ENCODE measurements at places on chromosomes 2 and 18.

- peak; percentile 53 for DNase-seq
Measured at GRCh38 chr2:237774811-237775553, 23.6 kb upstream of the RBM44 start.

DNA sequence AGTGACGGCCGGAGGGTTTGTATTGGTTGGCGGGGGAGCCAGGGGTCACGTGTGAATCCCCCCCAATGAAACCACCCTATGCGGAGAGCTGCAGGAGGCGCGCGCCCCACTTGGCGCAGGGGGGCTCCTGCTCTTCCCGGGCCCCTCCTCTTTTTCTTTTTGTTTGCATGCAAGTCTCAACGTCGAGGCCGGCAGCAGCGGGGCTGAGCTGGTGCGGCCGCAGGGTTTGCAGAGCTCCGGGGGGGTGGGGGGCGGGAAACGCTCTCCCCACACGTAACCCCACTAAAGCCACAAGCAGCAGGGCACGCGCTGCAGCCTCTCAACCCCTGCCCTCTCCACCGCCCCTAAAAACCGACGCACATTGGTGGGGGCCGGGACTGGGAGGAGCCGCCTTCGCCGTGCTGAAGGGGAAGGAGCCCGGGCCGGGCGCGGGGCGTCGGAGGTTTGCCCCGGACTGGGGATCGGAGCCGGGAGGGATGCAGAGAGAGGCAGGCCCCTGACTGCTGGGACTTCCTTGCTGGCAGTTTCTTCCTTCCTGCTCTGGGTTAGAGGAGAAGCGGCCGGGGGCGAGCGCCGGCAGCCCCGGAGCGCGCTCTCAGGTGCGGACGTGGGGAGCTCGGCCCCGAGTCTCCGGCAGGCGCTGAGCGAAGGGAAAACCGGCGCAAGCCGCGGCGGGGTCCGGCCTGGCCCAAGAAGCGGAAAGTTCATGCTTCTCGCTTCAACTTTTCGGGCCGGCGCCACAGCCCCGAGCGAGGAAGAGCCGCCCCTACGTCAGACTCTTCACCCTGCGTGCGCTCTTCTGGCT, 864 bp downstream of the LBH start:
- DNase-seq, result peak; percentile 37

- no peak for DNase-seq
Measured at GRCh38 chr2:88602022-88602421, 25.2 kb downstream of the EIF2AK3 start.

DNA sequence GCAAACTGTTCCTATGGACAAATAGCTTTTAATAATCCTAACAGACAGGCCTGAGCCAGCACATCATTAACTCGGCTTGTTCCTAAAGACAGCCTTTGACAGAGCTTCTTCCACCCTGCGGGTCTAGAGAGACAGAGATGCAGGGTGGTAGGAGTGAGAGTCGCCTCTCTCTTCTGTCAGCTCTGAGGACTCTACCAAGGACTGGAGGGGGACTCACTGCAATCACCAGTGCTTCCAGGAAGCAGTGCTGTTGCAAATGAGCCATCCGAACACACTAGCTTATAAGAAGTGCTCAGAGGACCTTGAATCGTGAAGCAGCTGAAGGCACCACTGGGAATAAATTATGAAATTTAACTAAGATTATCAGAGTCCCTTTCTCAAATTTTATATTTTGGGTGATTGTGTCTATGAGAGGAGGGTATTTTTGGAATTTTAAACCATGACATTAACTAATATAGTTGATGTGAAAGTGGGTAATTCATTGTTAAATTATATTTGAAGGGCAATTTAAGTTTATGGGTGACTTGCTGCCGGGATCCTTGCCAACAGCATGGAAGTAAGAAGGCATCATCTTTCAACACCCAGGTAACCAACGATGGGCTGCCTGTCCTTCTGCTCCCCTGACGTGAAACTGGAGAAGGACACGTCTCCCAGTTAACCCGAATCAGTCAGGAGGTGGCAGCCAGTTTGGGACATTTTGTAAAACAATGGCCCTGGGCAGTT, 43.6 kb upstream of the PXDN start:
- no peak for DNase-seq

DNA sequence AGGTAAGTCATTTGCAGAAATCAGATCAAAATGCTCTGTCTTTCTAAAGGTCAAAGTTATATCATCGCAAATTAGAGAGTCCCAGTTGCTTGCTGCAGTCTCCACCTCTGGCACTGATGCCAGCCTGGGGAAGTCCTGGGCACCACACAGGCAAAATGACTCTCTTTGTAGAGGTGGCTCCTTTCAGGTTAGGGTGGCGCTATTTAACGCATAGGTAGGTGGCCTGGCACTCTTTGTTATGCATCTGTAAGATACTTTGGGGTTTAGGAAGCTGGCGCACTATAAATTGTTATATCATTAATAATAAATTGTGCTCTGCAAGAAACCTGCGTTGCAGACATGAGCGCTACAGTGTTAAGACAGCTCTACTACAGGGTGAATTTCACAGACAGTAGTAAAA, 268.5 kb downstream of the ICOS start:
- no peak for DNase-seq

DNA sequence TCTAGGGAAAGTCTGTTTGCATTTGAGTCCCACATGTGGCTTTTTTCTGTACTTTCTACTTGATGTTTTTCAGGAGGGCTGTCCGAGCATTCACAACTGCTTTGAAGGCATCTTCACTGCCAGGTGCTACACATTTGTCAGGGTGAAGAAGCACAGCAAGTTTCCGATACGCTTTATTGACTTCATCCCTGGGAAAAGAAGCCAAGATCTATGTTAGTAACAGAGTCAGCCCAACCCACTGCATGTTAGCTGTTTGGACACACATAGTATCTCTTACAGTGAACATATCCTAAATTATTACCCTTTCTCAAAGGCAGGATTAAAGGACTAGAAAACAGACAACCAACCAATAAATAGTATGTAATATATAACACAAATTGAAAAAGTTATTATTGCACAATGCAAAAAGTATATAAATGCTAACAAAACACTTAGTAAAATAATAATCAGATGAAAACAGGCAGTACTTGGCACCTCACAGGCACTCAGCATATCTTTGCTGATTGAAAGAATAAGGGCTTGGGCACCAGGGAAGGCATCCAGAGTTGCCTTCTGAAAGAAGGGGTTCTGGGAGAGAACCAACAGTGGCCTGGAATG, 24.1 kb downstream of the DNAJC27 start:
- no peak for DNase-seq

DNA sequence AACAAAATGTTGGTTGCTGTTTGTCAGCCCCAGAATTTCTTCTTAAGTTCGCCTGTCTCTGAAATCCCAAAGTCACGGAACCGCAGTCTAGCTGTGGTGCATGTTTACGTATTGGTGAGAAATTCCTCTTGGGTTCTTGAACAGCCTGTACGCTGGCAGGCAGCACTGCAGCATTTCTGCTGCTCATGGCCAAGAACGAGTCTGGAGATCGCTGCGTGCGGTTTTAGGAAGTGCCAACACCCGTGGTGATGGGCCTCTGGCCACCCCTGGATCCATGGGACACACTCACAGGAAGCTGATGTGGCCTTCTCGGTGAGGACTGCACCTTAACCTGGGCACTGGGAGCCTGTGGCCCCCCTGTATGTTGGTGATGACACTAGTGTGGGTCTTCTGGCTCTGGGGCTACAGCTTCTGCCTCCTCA, 23.7 kb downstream of the ASB1 start:
- no peak for DNase-seq

GRCh38 chr18:76977108-76977621, 154.8 kb downstream of the ZNF236 start:
- DNase-seq, result no peak

- no peak for DNase-seq
Measured at GRCh38 chr18:74166386-74166785, 18.1 kb downstream of the TIMM21 start.

DNA sequence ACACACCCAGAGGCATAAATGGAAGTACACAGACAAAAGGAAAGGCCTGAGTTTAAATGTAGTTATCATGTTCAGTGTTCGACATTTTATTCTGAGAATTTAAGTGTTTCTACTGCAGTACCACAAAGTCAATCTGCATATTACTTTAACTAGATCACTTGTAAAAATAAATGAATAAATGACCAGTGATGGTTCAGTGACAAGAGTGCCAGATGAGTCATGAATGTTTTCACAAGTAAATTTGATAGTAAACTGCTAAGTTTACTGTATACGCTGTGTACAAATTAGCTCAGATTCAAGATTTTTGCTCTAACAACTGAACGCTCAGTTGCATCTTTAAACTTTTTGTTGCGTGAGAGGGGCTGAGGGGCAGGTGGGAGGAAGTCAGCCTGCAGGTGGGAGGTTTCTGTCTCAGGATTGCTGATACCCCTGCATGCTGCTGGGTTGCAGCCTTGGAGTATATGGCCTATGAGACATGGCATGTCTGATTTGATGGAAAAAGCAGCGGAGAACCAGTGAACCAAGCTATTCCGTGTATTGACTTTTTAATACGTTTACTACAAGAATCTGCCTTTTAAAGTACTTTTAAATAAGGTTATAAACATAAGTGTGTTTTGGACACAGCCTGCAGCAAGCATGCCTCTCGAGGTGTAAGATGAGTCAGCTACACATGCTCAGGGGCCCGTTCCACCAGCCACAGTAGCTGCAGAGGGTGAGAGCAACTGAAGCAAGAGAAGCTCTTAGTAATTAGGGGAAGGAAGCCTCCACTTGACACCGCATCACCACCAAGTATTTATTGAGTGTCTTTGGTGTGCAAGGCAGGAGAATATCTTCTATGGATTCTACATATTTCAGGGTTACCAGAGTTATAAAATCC, 245.1 kb downstream of the NEDD4L start:
- DNase-seq, result peak; percentile 71

DNA sequence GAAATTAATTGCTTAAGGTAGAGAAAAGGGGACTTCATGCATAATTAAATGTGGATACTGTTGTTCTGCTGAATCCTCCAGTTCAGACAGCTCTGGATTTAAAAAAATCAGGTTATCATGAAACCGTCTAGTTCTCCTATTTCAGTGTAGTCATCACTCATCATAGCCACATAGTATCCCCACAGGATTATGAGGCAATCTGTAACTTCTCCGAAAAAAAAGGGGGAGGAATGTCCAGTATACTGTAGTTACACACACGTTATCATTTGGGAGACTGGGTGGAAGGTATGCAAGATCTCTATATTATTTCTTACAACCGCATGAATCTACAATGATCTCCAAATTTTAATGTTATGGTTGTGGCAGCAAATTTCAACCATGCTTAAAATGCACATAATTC, 114.0 kb downstream of the HIBCH start:
- DNase-seq, result no peak

- DNase-seq, result no peak
Measured at GRCh38 chr2:31003749-31004148, 134.5 kb downstream of the GALNT14 start.

GRCh38 chr18:76963936-76964335, 141.6 kb downstream of the ZNF236 start:
- no peak for DNase-seq

GRCh38 chr2:38380397-38381130, 3.5 kb upstream of the ATL2 start:
- no peak for DNase-seq

DNA sequence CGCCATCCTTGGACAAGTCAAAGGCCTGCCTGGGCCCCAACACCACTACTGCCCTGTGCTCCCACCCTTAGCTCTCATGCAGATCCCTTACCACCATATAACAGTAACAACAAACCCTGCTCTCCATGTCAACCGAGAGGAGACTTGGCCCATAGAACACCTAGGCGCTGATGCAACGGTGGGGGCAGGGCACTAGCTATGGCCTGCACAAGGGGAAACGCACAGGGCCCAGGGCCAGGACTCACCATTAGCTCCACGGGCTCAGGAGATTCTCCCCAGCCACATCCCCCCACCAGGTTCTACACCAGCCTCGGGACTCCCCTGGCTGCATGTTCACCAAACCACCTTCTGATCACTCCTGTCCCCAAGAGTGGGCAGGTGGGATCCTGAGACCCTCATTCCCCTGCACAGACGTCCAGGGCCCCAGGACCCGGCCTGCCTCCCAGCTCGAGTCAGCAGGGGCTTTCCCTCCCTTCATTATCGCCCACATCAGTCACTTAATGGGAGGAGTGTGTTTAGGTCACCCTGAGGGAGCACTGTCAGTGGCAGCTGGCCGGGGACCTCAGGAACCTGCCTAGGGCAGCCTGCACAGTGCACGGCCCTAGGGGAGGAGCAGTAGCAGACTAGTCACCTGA, 29.3 kb downstream of the ANKMY1 start:
- DNase-seq, result no peak

DNA sequence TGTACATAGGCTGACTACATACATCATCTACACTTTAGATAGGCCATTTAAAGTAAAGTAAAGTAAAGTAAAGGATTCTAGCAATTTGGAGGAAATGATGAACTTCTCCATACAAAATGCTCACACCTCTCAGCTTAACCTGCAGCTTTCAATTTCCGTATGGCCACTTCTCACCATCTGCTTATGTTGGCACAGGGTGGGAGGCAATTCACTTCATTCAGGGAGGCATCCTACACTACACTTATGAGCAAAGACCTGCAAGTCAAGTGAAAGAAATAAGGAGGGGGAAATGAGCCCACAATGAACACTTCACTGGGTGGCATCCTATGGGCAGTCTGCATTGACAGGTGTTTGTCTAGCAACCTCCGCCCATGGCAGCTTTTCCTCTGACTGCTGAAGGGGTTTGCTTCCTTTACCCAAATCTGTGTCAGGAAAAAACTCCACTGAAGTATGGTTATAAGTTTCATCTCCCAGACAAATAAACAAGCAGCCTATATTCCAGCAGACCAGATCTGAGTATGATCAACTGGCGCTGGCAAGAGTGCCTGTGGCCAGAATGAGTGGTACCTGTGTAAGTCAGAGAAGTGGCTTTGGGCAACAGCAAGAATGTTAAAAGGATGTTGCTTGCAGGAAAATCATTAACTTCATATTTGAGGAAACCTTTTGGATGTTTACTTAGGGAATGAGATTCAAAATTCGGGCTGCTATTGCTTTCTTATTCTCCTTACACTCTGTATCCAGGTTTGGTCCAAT, 449.1 kb downstream of the TGIF1 start:
- DNase-seq, result no peak

GRCh38 chr2:219286436-219287115, 7.4 kb downstream of the DNAJB2 start:
- DNase-seq, result peak; percentile 36

- DNase-seq, result peak; percentile 67
Measured at GRCh38 chr2:148658807-148659722, 14.5 kb downstream of the EPC2 start.

- no peak for DNase-seq
Measured at GRCh38 chr18:79058007-79058406, 11.2 kb upstream of the ATP9B start.

GRCh38 chr18:73688851-73689711, 458.6 kb downstream of the FBXO15 start:
- peak; percentile 91 for DNase-seq

- DNase-seq, result peak; percentile 94
Measured at GRCh38 chr18:22432657-22433137, 15.0 kb upstream of the CTAGE1 start.

DNA sequence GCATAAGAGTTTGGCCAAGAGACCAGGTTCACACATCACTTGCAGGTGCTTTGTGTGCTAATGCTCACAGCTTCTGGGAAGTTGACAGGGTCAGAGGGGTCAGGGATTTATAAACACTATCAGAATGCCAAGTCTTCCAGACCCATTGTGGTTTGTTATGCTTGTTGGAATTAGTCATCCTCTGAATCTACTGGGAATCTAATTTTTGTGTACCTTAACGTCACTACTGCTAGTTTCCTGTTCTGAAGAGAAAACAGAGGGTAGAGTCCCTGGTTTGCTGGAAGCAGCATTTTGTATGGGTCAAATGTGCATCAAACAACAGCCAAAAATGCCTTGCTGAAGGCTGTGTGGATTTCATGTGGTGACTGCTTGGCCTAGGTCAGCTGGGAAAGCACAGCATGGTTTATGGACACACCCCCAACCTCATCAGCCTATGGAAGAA, 33.3 kb downstream of the ANTXR1 start:
- peak; percentile 75 for DNase-seq

- DNase-seq, result no peak
Measured at GRCh38 chr2:66691031-66691965, 256.4 kb downstream of the MEIS1 start.
